Lung microvascular endothelial cell (primary cell): ENCODE measurements at places on chromosomes 12 and 14. TPM values are rescaled to one million over a fixed set of nuclear protein-coding genes. Genes with fewer than 3 reads are reported as not detected.

- DNase-seq: peak; percentile 90
Measured at GRCh38 chr12:65603438-65604351, 220.6 kb upstream of the HMGA2 start.

Gene SLC8A3
- total RNA-seq: 0.22 and 0.60 TPM in 2 replicates

DNA sequence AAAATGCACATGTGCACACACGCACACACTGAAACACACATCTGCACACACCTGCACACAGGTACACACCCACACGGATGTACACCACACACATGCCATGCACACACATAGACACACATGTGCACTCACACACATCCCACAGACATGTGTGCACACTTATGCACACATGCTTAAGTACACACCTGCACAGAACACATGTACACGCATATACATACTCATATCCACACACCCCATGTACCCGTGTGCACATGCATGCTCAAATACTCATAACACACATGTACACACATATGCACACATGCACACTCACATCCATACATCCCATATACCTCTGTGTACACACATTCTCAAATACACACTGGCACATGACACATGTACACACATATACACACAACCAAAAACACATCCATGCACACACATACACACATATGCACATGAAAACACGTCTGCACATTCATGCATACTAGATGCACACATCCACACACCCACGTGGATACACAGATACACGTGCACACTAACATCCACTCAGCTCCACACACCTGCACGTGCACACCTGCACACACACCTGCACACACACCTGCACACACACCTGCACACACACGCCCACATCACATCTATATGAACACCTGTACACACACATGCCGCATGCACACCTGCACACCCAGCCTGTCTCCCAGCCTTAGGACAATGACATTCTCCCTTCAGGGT, 336.7 kb downstream of the ADGRD1 start:
- DNase-seq: no peak

DNA sequence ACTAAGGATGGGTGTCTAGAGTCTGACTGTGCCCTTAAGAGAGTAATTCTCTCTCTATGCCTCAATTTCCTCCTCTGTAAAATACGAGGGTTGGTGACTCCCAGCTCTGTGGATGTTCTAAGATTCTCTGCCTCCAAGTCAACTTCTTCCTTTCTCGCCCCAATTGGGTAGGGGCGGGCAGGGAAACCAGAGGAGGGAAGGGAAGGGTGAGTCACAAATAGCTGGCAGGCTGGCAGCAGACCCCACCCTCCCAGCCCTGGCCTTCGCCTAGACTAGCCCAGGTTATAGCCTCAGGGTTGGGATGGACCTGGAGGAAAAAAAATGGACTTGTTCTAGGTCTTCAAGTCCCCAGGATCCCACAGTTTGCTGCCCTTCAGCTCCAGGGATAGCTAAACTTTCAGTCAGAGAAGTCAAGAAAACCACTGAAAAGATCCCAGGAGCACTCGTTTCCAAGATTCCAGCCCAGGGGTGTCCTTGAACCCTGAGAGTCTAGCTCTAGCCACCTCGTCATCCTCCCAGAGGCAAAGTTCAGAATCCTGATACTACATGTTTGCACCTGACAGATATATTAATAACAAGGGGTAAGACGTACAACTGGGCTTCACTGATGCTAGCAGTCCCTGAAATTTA, 2.3 kb downstream of the DGKA start:
- no peak for DNase-seq

Gene CCNK
- total RNA-seq: 25.6 and 28.1 TPM in 2 replicates

- no peak for DNase-seq
Measured at GRCh38 chr14:64412237-64412636, 24.1 kb downstream of the MTHFD1 start.

GRCh38 chr14:63388766-63389431, 70.2 kb upstream of the GPHB5 start:
- peak; percentile 71 for DNase-seq

GRCh38 chr14:80215081-80215480, 3.8 kb upstream of the DIO2 start:
- DNase-seq: no peak

DNA sequence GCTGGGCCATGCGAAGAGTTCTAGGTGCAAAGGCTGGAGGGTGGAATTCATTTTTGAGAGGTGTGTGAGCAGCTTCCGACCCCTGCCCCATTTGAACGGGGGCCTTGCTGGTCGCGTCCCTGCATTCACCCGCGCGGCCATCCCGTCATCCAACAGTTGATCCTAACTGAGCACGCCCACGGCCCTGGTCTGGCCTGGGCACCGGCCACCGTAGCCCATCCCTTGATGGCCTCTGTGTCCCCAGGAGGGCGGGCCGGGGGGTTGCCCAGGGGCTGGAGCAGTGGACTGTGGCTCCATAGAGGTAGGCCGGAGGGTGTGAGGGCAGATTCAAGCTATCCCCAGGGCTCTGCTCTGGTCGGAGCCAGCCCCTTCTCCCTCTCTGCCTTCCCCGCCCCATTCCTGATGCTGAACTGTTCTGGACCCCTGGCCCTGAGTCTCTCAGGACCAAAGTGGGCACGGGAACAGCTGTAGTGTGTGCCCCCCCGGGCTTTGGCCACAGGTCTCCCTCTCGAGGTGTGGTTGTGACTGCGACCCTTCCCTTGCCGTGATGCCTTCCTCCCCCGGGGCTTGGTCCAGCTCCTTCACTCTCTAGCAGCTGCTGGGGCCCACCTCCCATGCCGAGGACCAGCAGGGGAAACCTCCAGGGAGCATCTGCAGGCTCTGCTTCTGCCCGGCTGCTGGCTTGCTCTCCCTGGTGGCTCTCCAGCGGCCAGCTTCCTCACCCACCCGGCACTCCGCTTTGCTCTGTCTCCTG, 9.1 kb downstream of the MEG3 start:
- DNase-seq: no peak

- no peak for DNase-seq
Measured at GRCh38 chr12:47997321-47997720, 7.0 kb downstream of the COL2A1 start.

DNA sequence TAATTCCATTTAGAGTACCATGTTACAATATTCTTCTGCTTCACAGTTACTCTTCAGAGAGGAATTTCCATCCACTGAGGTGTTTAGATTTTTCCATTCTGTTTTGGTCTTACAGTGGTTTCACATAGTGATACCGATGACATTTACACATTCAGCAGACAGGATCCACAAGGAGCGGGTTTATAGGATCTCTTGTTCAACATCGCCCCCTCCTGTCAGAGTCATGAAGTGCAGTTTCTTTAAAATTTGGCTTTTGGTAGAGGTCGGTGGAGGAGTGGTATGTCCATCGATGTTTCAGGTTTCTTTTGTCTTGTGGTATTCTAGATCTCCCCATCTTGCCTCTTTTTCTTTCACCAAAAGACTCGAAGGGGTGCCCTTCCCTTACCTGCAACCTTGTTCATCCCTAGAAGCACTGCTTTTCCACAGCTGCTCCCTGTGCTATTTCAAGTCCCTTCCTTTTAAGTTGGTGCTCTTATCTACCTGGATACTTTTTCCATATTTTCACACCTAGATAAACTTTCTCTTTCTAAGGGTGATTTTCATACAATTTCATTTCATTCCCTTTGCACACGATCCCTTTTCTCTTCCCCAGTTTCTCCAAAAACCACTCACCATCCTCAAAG, 181.3 kb downstream of the ITPR2 start:
- DNase-seq: peak; percentile 86

DNA sequence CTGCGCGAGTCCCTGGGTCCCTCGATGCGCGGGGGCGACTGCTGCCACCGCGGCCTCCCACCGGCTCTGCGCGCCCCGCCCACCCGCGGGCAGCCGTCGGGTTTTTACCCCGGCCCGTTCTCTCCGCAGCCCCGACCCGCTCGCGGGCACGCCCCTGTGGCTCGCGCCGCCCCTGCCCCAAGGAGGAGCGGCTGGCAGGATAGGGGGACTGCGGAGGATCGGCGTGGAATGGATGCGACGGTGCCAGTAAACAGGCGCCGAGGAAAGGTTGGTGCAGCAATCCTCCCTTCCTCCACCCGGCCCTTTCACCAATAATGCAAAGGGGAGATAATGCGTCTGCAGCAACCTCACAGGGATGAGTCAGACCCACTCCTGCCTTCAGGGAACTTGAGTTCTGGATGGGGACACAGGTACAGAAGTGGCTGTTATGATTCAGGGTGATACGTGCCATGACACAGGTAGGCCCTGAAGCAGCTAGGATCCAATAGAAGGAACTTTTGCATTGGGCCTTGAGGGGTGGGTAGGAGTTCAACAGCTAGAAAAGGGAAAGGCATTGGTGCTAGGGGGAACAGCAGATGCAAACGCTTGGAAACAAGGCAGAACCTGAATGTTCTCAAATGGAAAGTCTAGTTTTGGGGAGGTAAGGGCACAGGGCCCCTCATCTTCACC, 554 bp upstream of the DEGS2 start:
- DNase-seq: no peak

Gene SMIM41
- under 0.01 TPM in 1 of 2 replicates, not detected in the other for total RNA-seq

DNA sequence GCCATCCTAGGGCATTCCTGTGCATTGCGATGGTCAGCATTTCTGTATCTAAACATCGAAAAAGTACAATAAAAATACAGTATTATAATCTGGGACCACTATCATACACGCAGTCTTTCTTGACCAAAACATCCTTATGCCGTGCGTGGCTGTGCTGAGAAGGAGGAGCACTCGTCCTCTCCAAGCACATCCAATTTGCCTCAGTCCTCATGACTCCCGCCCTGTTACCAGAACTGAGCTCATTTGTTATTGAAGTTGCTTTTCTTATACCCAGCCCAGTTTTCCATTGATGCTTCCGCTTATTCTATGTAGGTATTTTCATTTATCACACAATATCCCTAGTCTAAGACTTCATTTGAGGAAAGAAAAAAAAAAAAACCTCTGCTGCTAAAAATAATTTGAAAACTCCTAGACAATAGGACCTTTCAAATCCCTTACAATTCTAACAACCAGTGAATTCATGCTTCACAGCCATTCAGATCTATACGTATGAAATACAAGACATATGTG, 236.9 kb upstream of the PLEKHG7 start:
- DNase-seq: no peak

DNA sequence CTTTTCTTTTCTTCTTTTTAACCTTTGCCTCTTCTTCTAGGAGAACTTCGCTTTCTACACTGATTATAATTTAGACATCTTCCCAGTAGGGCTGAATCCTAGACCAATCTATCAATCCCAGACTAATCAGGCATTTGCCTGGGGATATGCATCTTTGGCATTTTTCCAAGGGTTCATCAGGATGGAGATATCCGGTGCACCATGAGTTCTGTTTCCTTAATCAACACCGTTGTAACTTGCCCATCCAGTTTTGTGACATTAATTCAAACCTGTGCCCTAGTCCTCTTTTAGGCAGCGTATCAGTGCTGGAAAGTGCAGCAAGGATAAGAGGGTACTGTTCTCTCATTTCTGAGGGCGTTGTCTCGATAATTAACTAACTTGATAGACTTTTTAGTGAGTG, 617 bp upstream of the MGP start:
- peak; percentile 33 for DNase-seq

Gene SOAT2
- not detected in 2 replicates for total RNA-seq

GRCh38 chr12:113333877-113334785, 778 bp downstream of the SLC8B1 start:
- DNase-seq: peak; percentile 12

DNA sequence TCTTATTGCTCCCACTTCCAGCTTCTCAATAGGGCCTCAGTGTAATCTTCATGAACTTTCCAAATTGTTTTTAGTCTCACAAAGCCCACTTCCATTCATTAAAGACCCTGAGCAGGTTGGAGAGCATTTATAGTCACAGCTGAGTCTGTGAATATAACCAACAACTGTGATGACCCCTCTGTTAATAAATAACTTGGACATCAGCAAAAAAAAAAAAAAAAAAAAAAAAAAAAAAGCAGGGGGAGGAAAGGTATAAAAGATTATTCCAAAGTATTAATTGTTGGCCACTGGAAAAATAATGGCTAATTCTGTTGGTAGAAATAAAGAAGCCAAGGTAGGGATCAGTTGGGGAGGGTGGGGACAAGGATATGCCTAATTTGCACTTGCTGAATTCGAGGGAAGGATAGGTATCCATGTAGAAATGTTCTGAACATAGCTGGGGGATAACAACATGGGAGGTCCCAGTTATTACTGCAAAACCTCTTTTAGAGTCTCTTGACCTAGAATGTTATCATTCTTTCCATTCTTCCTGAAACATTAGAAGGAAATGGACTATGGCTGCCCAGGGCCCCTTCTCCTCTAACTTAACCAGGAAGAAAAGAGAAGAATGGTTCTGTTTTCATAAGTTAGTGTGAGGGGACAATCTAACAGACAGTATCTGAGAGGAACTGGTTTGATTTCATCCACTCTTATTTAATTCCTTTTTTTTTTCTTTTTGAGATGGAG, 56.5 kb downstream of the SAMD4A start:
- DNase-seq: no peak

DNA sequence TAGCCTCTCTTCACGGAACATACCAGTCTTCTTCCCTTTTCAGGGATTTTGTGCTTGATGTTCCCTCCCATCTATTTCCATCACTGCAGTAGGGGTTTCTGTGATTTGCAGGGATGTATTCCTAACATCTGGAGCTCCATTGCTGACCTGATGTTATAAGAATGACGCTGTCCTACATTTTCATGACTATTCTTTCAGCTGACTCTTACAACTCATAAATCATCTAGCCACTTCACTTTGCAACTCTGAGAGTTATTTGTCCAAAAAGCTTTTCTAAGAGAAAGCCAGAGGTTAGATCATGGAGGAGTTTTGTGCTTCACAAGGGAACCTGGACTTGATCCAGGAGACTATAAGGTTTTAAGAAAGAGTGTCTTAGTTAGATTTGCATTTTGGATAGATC, 116.6 kb upstream of the FAR2 start:
- no peak for DNase-seq

Gene CMA1
- not detected in 2 replicates for total RNA-seq

- DNase-seq: no peak
Measured at GRCh38 chr12:39459027-39459434, 16.1 kb upstream of the KIF21A start.

GRCh38 chr12:68538726-68539614, 71.7 kb upstream of the RAP1B start:
- DNase-seq: peak; percentile 69

DNA sequence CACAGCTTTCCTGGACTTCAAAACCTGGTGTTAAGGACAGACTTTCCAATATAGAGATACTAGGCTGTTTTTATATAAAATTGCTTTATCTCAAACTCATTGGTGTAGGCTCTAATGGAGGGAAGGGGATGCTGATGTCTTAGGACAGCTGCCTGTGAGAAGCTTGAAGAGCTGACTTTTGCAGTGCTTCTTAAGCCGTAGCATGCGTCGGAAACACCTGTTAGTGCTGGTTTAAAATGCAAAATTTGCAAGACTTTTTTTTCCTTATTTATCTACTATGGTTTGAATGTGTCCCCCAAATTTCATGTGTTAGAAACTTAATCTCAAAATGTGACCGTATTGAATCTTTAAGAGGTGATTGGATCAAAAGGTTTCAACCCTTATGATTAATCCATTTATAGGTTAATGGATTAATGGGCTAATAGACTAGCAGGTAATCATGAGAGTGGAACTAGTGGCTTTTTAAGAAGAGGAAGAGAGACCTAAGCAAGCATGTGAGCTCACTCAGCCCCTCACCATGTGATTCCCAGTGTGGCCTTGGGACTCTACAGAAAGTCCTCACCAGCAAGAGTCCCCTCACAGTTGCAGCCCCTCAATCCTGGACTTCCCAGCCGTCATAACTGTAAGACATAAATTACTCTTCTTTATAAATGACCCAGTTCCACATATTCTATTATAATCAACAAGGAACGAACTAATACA, 60.9 kb upstream of the FUT8 start:
- no peak for DNase-seq
